HFF-Myc (cell line): ENCODE measurements at places on chromosomes 2 and 18.

- no peak for DNase-seq
Observed at GRCh38 chr2:231664727-231665126, 43.6 kb upstream of the PTMA start.

DNA sequence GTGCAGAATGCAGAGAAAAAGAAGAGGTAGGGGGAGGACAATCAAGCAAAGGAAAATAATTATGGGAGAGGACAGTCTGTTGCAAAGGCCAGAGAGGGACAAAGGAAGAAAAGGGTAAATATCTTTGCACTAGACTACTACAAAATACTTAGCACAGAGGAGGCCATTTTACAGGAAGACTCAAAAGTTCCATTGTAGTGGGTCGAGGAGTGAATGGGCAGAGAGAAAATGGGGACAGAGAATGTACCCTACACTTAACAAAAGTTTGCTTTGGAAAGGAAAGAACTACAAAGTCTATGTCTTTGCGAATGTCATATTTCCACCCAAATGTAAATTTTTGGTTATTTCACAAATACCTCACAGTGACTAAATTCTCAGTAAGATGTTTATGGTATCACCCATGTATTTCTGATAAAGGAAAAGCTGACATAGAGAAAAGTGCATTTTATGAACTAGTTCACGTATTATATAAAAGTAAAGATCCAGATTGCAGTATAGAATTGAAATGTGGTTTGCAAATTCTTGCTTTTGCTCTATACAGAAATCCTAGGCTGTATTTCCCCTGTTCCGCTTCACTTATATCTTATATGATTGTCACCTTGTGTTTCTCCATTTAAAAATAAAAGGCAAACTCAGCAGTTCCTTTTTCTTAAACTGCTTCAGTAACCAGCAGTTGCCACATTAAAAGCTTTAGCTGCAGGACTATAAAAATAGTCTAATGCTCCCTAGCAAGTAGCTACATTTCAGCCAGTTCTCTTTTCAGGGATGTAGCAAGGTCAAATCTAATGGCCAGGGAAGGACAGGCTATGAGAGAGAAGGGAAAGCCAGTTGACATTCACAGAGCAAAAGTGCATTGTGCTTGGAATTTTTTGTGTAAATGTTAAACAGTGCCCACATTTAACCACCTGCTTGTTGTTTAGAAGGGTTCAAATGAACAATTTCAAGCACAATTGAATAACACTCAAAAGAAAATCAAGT is 79.7 kb upstream of the CYTIP start:
- no peak for DNase-seq

GRCh38 chr18:55085557-55086285 is 126.5 kb upstream of the CCDC68 start:
- no peak for DNase-seq

DNA sequence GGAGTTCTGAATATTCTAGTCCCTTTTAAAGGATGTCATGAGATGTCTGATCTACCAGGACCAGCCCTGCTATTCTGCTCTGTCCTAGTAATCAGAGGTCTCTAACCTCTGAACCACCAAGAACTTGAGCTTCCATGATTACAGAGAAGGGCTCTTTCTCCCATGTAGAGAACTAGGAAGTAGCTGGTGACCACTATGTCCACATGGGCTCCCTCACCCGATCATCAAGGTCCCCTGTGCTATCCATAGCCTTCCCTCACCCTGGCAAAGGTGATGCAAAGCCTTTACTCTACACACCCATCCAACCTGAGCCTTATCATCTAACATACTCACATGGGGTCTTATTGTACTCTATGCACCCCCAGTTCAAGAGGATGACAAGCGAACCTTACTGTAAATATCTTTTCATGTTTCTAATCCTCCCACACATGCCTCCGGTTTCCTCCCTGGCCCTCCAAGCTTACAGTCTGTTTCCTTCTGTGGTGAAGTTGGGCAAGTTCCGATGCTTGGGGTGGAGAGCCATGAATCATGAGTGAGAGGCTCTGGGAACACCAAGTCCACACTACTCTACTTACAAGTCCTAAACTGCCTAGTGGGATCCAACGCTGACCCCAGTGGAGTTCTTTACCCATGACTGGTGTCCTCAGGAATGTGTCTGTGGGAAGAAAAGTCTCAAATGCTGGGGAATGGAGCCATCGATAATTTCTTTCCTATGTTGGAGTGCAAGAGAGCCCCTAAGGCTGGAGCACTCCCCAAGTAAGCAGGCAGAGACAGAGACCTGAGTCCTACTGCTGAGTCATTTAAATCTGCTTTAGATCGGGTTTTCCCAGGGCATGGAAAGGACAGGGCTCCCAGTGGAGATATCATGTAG is 73.3 kb upstream of the KLF7 start:
- DNase-seq = peak; percentile 94

GRCh38 chr2:45922577-45922988 is 271.1 kb downstream of the PRKCE start:
- DNase-seq = peak; percentile 52

GRCh38 chr2:174722942-174723592 is 41.2 kb downstream of the CHRNA1 start:
- no peak for DNase-seq
